ENCODE measurements at places on chromosomes 2 and 18.

DNA sequence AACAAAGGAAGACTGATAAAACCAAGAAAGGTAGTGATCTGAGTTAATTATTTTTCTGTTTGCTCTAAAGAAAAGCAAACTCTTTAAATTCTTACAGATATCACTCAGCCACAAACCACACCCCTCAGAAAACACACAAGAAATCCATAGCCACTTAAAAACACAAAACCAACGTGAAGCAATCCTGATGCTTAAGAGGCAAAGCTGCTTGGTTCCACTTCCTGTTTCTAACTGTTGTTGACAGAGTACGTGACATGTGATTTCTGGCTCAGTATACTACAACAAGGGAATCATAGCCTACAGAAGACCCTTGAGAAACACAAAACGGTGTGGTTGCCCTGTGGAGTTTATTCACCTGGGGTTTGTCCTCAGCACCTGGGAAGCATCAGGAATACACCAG lies 240.9 kb upstream of the APCDD1 start:
- no peak for DNase-seq

GRCh38 chr2:225465827-225466226 lies 66.3 kb downstream of the NYAP2 start:
- DNase-seq: no peak

DNA sequence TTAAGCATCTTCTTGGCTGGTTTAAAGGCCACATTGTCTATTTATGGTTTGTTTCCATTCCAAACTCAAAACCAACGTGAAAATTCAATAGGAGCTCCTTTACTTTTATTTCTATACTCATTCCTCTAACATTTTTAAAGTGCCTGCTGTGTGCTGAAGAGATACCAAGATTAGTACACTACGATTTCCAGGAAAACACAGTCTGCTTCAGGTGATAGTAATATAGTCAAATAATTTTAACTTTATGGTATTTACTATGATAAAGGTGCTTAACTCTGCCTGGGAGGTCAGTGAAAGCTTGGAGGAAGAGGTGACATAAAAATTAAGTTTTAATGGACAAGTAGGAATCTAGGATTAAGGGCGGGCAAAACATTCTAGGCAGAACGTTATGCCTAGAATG lies 121.4 kb downstream of the KIAA1328 start:
- no peak for DNase-seq

GRCh38 chr2:41912337-41912736 lies 135.5 kb upstream of the PKDCC start:
- no peak for DNase-seq
